ENCODE measurements at places on chromosomes 7 and 10.

- DNase-seq = no peak
These were observed 199.7 kb upstream of the AOAH start for GRCh38 chr7:36923943-36924436.

GRCh38 chr7:70014472-70015177 is 416.4 kb downstream of the AUTS2 start:
- DNase-seq = no peak

DNA sequence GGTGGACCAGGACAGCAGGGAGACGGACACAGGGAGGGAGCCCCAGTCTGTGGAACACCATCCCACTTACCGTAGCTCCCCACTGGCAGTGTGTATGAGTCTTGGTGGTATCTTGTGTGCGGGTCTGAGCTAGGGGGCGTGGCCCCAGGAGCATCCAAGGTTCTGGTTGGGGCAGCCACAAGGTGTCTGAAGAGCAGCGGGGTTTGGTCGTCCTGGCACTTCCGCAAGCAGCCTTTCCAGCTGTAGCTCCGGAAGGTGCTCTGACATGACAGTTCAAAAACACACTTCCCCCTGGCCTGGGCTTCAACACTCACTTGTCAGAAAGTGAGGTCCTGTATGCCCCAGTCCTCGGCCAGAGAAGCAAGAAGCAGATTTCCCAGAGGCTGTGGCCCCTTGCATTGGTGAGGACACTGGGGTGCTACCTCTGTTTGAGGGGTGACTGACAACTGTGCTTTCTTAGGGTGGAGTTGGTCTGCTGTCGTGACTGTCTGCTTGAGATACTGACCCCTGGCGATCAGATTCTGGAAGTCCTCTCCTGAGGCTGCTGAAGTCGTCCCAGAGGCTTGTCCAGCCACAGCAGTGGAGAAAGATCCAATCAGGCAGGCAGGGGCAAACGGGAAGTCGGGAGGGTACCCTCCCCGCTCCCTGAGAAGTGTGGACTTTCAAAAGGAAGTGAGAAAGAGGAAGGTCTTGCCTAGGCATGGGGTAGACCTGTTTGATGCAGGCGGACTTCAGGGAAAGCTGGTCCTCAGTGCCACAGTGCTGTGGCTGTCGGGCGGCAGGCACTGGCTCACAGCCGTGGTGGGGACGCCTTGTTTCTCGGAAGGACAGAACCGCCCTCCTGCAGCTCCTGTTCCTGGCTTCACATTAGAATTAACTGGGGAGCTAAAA is 51.4 kb upstream of the PFKFB3 start:
- DNase-seq = peak; percentile 79

DNA sequence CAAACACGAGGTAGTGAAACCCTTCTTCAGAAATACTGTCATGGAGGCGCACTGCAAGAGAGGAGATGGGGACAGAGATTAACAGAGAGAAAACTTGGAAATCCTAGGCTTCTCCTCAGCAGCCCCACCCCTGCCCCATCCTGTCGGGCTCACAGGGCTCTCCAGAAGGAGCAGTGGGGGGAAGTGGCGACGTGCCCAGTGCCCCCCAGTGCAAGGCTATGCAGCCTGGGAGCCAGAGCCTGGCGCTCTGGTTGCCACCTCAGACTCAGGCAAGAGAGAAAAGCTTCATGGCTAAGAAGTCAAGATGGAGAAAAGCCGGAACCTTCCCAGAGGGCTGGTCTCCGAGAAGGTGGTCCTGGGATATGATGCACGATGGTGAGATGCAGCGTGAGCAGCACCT is 21.2 kb downstream of the CAMK2G start:
- DNase-seq = no peak

DNA sequence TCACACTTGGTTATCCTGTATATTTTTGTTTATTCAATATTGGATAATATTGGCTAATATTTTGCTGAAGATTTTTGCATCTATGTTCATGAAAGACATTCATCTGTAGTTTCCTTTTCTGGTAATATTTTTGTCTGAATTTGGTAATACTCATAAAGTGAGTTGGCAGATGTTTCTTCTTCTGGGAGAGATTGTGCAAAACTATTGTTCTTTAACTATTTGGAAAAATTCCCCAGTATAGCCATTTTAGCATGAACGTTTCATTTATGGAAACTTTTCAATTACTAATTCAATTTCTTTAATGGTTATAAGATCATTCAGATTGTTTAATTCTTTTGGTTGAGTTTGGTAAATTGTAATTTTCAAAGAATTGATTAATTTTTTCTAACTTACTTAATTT is 560.8 kb upstream of the FZD8 start:
- DNase-seq = no peak

GRCh38 chr10:114516356-114516755 is 112.1 kb upstream of the AFAP1L2 start:
- DNase-seq = no peak

- no peak for DNase-seq
These were observed 268.3 kb upstream of the IGFBP3 start for GRCh38 chr7:46189255-46189790.

- DNase-seq = no peak
These were observed 82.5 kb downstream of the NDUFB2 start for GRCh38 chr7:140778975-140779374.

DNA sequence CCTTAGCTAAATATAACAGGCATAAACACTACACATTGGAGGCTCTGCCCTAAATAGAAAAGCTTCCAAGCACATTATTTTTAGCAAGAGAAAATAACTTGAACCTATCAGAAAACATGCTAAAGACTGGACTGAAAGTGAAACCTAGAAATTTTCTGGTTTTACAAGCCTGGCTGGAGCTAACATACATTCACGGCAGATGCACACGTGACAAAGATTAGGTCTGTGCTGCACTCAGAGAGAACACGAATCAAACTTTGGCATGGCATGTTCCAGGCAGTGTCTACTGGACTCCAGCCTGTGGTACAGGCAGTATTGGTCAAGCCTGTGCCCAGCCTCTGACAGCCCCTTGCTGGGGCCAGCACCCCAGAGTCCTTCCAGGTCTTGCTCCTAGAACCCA is 94.1 kb upstream of the PCBD1 start:
- DNase-seq = no peak

DNA sequence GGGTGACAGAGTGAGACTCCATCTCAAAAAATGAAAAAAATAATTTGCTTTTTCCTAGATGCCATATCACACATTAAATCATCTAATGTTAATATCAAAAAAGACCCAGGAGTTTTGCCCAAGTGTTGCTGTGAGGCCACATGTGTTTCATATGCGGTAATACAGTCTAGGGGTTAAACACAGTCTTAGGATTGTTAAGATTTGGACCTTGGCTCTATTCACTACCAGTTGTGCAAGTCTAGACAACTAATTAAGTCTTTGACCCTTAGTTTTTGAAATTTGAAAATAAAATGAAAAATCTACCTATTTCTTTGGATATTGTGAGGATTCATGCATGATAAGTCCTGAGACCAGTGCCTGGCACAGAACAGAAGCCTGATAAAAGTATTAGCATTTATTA is 14.9 kb upstream of the MALRD1 start:
- no peak for DNase-seq

DNA sequence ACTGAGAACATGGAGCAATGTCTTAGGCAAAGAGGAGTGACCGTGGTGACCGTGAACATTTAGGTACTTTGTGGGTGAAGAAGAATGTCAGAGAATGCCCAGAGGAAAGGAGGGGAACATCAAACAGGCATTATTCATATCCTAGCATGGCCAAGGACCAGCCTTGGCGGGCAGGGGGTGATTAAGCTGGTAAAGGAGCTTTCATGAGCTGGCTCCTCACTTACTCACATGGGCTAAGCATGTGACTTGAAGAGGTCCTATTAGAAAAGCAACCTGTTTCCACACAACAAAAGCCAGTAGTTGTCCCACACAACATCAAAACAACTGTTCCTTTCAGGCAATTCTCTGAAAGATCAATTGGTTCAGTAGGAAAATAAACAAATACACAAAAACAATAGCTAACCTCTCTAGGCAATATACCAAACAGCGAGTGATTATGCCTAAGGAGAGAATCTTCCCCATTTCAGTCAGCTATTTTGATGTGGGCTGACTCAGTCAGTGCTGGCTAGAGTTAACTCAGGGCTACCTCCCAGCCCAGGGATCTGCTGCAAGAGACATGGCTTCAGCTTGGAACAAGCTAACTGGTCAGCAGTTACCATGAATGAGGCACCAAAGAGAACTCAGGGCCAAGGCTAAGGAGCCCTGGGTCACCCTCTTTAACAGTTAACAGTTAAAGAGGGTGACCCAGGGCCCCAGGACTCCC is 283.5 kb downstream of the ARHGAP12 start:
- no peak for DNase-seq

DNA sequence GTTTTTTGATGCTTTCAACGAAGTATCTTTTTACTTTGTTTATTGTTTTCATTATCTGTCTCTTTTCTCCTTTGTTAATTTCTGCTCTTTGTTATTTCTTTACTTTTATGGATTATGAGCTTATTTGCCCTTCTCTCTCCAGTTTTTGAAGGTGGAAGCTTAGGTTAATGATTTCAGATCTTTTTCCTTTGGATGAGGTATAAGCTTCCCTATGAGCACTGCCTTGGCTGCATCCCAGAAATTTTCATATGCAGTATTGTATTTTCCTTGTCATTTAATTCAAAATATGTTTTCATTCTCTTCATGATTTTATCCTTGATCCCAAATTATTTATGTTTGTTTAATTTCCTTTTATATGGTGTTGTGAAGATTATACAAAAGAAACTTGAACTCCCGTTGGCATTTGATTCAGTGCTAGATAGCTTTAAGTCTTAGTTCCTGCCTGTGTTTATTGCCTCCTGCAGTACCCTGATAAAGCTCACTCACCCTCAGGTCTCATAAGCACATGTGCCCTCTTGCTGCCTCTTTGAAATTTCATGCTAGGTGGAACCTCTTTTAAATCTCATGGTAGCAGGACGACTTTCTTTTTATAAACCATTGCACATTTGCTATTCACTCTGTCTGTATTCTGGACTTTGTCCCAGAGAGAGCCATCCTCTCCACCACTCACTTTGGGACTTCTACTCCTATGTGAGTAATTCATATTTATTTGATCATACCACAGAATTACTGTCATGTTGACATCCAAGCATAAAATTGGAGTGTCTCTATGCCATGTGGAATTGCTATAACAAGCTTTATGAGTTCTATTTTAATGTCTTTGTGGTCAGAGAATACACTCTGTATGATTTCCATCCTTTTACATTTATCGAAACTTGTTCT is 23.0 kb upstream of the CEP41 start:
- DNase-seq = peak; percentile 44

- no peak for DNase-seq
These were observed 1042.0 kb downstream of the DNAJB9 start for GRCh38 chr7:109611656-109612055.

GRCh38 chr10:57867241-57867640 is 400.5 kb downstream of the IPMK start:
- no peak for DNase-seq

DNA sequence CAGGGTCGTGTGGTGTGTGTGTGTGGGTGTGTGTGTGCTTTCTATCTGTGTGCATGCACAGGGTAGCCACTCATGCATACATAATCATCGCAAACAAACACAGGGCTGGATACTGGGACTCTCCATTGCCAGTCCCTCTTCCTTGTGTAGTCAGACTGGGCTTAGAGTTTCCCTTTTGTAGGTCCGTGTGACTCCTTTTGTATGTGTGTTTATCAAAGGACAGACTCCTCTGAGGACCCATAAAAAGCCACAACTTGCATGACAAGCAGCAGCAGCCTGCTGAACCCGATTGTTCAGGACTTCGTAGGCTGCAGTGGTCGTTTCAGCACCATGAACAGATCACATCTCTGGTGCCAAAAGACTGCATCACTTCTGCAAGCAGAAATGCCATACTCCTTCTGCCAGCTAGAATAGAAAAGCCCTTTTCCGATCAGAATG is 895 bp downstream of the VSTM2A start:
- no peak for DNase-seq

- no peak for DNase-seq
These were observed 56.5 kb upstream of the ORC5 start for GRCh38 chr7:104264285-104264684.
